WERI-Rb-1 (cell line): ENCODE measurements at places on chromosomes 16 and 17.

DNA sequence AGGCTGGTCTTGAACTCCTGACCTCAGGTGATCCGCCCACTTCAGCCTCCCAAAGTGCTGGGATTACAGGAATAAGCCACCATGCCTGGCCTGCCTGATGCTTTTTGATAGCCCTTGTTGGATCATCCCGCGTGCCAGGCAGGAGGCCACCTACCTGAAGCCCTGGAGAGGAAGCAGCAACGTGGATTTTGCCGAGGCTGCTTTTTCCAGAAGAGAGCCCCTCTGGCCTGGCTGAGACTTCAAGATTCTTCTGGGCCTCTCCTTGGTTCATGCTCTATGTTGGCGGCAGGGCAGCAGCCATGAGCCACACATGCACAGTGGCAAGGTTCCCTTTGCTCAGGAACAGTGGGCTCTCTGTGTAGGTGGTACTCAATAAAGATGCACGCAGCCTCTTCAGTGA is 11.5 kb downstream of the KATNB1 start:
- no peak for DNase-seq

DNA sequence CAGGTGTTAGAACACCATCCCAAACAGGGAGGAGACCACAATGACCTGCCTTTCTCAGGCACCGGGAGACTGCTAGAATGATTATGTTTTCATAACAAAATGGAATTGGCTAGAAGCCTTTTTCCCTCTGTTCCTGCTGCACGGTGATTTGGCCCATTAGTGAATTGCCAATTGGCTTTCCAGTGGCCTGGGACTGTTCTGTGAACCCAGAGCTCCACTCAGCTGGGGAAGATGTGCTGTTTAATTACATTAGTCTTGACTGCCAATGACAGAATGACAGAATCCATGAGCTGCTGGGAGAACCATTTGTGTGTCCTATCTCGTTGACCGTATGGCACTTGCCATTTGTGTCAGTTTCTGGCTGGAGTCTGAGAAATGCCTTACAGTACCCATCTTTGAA is 242.9 kb downstream of the CDH11 start:
- no peak for DNase-seq

- no peak for DNase-seq
Measured at GRCh38 chr17:13984956-13985355, 84.3 kb upstream of the COX10 start.

DNA sequence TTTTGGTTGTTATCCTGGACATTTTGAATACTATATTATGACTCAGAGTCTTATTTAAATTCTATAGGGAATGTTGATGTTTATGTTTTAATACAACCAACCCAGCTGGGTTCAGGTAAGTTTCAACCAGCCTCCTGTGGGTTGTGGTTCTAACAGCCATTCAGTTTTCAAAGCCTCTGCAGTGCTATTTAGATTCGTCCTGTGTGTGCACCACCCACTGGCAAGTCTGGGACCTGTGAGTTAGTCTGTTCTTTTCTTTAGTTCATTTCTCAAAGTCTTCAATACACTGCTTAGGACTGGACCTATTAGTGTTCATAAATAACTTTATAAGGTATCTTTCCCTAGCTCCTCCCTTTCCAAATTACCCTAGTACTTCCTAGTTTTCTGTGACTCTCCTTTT is 170.6 kb downstream of the TMEM132E start:
- DNase-seq = peak; percentile 21

DNA sequence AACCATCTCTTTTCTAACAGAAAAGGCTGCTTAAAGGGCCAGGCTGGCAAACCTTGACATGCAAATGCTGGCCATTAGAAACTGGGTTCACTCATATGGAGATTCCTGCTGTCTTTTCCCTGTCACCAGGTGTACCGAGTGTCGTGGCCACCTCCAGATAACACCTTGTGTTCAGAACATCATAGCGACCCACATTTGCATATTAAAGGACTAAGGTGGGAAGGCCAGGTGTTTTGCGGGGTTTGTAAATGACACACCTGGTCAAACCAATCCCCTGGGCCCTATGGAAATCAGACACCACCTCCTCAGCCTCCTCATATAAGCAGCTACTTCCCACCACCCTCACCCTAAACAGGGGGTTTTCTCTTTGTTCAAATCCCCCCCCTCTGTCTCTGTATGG is 2.5 kb upstream of the AIPL1 start:
- no peak for DNase-seq

- no peak for DNase-seq
Measured at GRCh38 chr17:77637818-77638575, 320.5 kb upstream of the TNRC6C start.

DNA sequence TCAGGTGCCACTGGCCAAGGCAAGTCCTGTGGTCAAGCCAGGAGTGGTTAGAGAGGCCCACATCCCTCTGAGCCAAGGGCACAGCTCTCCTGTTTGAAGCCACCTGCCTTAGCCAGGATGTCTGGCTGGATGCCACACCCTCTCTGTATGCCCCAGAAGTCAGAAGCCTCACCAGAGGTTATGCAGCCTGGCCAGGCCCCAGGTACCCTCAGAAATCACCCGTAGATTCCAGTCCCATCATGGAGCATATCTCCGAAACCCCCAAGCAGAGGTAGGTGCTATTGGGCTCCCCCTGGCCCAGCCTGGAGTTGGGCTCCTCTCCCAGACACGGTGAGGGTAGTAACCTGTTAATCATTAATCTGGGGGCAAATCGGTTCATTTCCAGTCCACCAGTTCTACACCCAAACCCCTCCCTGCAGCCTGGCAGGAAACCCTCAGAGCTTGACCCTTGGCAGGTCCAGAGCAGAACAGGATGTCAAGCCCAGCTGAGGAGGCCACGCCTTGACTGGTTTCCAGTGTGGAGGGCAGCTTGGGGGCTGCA is 60.6 kb upstream of the TMEM97 start:
- DNase-seq = no peak

- DNase-seq = no peak
Measured at GRCh38 chr17:76268015-76268749, 3.0 kb downstream of the UBALD2 start.

DNA sequence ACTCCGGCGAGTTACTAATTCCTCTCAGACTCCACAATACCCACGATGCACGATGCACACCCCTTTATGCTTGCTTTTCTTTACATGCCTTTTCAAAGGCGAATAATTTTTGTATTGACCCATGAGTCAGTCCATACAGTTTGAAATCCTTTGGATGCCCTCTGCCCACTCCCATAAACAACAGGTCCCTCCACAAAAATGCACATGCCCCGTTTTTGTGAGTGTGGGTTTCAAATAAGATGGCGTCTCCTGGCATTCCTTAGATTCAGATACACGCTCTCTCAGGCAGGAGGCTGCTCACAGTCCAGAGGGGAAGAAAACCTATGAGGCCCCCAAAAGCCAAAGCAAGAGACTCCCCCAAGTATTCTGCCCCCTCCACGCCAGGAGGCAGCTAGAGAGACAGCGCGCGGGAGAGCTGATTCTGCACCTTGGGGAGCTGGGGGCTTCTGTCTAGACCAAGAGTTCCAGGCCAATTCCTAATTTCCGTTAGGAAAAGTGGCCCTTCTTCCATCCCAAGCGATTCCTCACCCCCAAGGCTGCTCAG is 19.6 kb upstream of the HOXB9 start:
- no peak for DNase-seq

DNA sequence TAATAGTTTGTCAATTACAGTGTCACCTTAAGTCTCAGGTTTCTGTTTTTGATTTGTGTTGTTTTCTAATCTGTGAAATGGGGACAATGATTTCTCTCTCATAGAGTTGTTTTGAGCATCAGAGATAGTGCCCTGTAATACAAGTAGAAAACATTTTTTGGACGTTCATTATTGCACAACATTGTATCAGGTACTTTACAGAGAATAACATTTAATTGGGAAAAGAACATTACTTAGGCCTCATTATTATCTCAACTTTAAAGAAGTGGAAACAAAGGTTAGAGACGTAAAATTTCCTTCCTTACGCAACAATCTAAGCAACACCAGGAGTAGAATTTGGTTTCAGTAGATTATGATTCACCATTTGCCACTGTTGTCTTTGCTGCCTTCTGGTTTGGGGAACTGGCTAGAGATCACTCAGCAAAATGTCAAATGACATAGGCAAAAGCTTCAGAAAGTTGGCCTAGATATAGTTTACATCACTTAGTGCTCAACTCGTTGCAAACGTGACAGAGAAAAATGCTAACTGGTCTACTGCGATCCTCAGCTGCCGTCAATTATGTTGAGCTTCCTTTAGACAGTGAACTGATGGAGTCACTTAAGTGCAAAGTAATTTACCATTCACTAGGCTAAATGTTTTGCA is 1026.8 kb downstream of the CDH11 start:
- DNase-seq = no peak

- no peak for DNase-seq
Measured at GRCh38 chr16:59459806-59460205, 725.7 kb upstream of the GOT2 start.

- peak; percentile 62 for DNase-seq
Measured at GRCh38 chr17:32520104-32520701, 33.4 kb downstream of the CDK5R1 start.

DNA sequence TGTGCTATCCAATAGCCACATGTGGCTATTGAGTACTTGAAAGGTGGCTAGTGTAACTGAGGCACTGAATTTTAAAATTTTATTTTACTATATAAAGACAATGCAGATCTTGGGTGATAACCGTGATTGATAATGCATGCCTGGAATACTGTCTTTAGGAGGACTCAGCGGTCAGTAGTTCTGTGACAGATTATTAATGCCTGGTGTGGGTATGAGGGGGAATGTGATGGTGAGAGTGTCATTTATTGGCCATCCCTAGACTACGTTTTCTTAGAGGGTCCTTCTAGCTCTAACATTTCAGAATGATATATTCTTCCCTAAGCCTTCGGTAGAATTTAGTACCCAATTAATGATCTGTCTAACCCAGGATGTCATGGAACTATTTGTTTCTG is 157.6 kb downstream of the CPPED1 start:
- no peak for DNase-seq

GRCh38 chr17:80986046-80986445 is 5.6 kb upstream of the CHMP6 start:
- DNase-seq = peak; percentile 80

GRCh38 chr16:53968454-53968853 is 264.5 kb downstream of the FTO start:
- no peak for DNase-seq

DNA sequence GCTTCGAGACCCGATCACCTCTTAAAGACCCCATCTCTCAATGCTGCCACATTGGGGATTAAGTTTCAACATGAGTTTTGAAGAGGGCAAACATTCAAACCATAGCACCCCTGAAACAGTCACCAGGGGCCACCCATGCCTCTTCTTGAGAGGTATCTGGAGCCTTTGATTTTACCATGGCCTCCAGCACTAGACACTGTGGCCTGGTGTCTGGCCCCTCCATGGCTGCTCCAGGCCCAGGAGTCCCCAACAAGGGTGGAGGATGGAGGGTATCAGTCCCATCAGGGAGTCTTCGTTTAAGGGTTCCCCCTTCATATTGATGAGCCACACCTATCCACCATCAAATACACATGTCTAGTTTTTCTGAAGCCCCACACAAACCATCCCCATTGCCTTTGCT is 66.5 kb upstream of the CDH5 start:
- DNase-seq = no peak

- peak; percentile 73 for DNase-seq
Measured at GRCh38 chr17:7704601-7705268, at the start of gene EFNB3. Gene EFNB3 (plus strand): TSS chr17:7705202. CDS start chr17:7705599, 397 bp downstream.

- DNase-seq = peak; percentile 77
Measured at GRCh38 chr17:38789185-38789584, 10.2 kb downstream of the PIP4K2B start.

GRCh38 chr17:65489413-65490155 is 71.9 kb downstream of the AXIN2 start:
- DNase-seq = no peak

DNA sequence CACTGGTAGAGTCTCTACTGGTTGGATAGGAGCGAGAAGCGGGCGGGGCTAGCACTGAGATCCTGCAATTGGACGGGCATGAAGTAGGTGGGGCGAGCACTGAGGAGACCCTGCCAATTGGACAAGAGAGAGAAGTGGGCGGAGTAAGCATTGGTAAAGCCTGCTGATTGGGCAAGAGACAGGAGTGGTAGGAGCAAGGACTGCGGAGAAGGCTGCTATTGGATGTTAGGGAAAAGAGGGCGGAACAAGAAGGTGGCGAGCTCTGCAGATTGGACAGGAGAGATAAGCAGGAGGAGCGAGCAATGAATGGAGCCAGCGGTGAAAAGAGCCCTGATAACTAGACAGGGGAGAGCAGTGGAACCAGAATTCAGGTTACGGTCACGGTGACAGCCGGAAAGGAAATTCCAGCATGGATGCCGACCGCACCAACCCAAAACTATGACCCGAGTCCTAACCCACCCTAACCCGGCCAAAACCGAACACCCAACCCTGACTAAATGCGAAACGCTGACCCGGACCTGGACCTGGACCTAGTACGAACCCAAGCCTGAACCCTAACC is 4.8 kb downstream of the SCGB1C2 start:
- peak; percentile 61 for DNase-seq

- no peak for DNase-seq
Measured at GRCh38 chr16:57000271-57001025, 11.1 kb downstream of the NLRC5 start.

- DNase-seq = no peak
Measured at GRCh38 chr17:33050611-33051140, 59.0 kb downstream of the SPACA3 start.

- DNase-seq = no peak
Measured at GRCh38 chr16:85746460-85747215, 4.3 kb downstream of the C16orf74 start.

DNA sequence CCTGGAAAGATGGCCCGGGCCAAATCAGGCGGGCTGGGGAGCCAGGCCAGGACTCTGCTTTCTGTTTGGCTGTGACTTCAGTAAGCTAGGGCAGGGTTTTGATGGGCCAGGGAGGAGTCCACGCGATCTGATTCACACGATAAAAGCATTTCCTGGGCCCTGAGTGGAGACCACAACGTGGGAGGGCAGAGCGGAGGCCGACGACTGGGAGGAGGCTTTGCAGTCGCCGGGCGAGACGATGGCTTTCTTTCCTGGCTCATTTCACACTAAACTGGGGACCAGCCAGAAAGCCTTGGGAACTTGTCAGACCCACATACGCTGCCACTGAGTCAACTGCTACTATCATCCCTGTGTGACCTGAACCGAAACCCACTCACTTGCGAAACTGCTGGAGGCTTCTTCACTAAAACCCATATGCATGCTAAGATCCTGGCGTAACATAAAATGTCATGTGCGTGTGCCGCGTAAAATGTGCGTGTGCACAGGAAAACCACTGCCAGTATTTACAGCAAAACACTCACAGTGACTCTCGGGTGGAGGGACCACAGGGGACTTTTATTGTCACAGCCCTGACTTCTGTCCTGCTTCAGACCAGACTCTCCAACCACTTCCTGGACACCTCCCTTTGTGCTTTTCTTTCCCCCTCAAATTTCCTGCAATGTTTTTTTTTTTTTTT is 14.2 kb upstream of the RHBDF2 start:
- no peak for DNase-seq

- DNase-seq = no peak
Measured at GRCh38 chr16:48576927-48577326, 33.1 kb downstream of the N4BP1 start.

GRCh38 chr16:82695806-82696205 is 69.0 kb downstream of the CDH13 start:
- DNase-seq = no peak

- DNase-seq = peak; percentile 3
Measured at GRCh38 chr17:73899839-73900238, 255.6 kb upstream of the SDK2 start.

- DNase-seq = no peak
Measured at GRCh38 chr17:82321947-82322466, 4.6 kb upstream of the CD7 start.

- DNase-seq = peak; percentile 11
Measured at GRCh38 chr17:83181991-83182619, 102.7 kb downstream of the METRNL start.
